ENCODE measurements at places on chromosomes 6 and 20.

DNA sequence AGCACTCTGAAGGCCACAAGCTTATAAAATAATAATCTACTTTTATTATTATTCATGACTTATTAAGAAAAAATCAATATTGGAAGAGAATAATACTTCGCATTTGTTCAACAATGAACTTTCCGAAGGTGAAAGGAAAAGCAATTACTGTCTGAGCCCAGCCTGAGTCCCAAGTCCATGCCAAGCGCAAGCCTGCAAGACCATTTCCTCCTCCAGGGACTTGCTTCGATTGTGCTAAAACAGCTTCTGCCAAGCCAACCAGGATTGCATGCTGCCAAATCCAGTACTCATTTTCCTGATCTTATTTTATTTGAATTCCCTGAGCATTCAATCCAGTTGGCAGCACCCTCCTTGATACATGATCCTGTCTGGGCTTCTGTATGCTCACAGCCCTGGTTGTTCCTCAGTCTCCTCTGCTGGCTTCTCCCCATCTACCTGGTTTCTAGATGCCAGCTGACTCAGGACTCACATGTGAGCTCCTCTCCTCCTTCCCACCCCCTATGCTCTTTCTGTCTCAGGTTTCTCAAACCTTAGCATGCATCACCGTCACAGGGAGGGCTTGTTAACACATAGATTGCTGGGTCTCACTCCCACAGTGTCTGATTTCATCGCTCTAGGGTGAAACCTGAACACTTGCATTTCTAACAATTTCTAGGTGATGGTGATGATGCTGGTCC lies 55.9 kb upstream of the PSMF1 start:
- no peak for DNase-seq

DNA sequence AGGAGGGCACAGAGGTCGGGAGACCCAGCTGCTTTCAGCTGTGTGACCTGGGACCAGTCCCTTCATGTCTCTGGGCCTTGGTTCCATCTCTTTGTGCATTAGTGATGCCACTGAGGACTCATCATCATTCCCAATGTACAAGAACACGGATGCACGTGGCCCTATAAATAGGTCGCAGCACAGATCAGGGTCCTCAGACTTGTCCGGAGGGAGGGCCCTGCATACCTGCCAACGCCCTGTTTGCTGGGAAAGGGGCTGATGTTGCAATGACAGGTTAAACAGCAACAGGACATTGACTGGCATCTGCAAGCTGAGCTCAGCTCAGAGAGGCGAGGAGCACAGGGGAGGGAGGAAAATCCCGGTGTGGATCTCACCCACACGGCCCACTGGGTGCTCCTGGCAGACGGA lies 21.8 kb downstream of the TGM2 start:
- no peak for DNase-seq

DNA sequence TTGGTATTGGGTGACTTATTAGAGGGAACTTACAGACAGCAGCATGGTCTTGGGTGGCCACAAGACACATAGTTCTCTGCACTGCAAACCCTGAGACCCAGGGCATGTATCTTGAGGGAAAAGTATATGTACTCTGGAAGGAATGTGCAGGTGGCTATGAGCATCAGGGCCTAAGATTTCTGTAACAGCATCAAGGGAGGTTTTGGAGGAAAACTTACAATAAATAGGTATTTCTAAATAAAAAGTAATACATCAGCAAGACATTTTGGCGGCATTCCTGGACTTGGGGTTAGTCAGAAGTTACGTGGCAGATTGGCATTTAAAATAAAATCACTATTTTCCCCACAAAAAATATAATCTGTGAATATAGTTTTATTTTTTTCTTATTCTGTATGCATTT lies 8.0 kb upstream of the STX7 start:
- no peak for DNase-seq

DNA sequence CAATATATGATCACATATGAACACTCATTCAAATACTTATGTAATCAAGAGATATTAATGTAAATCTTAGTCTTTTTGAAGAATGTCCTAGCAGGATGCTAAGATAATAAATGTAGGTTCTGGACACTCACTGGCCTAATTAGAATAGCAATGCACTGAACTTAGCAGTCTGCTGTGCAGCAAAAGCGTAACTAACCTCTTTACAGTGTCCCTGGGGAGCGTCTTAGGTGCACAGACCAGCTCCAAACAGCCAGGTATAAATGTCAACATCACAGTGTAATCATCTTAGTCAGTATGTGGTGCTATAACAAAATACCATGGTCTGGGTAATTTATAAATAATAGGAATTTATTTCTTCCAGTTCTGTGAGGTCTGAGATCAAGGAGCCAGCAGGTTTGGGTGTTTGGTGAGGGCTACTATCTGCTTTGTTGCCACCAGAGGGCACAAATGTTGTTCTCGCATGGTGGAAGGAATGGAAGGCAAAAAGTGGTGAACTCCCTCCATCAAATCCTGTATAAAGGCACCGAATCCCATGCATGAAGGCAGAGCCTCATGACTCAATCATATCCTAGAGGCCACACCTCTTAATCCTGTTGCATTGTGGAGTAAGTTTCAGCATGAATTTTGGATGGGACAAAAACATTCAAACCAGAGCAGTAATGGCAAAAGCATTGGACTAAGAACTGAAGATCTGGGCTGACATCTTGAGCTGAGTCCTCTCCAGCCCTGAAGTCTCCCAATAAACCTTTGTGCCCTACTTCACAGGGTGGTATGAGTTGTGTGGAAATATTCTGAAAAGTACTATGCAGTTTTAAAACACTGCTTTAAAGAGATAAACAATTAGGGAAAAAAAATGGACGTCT lies 41.8 kb upstream of the FOXO3 start:
- no peak for DNase-seq

DNA sequence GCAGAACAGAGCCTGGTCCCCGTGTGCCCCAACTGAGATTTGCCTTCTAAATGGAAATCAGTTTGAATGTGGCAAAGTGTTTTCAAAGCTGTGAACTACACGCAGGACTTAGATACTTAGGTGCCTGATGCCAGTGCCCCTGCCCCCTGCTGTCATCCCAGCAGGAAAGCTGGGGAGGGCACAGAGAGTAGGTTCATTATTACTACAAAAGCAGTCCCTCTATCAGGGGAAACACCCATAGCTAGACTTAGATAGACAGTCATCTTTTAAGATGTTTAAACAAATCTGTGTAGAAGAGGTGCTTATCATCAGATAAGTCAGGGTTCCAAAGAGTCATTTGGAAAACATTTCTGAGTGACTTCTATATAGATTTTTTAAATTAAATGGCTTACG lies 155.0 kb upstream of the SNX9 start:
- no peak for DNase-seq

All from DMS 273 treated with DMSO at 0.1 percent for 48 hours (cell line).